AG04449 (cell line): ENCODE measurements at places on chromosomes 13 and 19.

GRCh38 chr19:52336117-52336790 is at the start of gene ZNF610:
Gene ZNF610 (plus strand): TSS chr19:52336243. CDS start chr19:52349173, 12,930 bp downstream.
- DNase-seq: peak; percentile 7

GRCh38 chr19:36849701-36850558 is 746 bp upstream of the ZNF345 start:
- peak; percentile 29 for DNase-seq

- DNase-seq: no peak
Measured at GRCh38 chr13:76775088-76775740, 111.0 kb downstream of the KCTD12 start.

DNA sequence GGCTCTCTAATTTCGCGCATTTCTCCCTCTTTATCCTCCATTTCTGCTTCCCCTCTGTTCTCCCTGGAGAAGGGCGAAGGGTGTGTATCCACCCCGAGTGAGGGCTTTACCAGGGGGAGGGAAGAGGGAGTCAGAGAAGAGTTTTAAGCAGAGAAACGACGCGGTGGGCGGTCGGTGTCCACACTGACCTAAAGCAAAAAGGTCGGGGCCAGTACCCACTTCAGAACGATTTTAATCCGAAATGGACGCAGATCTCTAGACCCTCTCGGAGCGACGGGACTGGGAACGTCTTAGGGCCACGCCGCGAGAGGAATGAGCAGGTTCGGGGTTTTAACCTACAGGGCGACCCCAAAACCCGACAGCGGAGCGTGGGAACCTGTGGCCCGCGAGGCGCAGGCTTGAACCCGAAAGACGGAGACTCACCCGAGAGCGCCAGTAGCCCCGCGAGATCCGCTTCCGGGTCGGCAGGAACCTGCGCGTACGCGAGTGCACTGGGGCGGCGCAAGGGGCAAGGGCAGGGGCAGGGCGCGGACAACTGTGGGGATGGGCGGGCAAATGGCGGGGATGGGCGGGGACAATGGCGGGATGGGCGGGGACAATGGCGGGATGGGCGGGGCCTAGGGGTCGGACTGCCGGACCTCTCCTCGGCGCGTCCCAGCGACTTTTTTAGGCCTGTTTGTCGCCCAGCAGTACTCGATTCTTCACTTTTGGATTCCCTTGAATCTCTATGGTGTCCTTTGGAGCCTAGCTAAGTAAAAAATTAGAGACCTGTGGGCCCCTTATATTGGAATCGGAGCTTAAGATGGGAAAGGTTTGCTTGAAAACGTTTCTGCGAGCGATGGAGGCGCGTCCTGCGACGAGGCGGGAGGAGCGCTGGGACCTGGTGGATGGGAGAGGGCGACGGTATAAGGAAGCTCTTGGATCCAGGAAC is at the start of gene ZNF677:
TSS of gene ZNF677 (minus strand) at position 463 of the 931 bp plus-strand sequence. CDS start 3,323 bp downstream, outside the sequence.
- DNase-seq: peak; percentile 9
